ENCODE measurements at places on chromosomes 2 and 18.

- DNase-seq = no peak
Observed at GRCh38 chr18:22921772-22922171, 11.4 kb upstream of the RBBP8 start.

DNA sequence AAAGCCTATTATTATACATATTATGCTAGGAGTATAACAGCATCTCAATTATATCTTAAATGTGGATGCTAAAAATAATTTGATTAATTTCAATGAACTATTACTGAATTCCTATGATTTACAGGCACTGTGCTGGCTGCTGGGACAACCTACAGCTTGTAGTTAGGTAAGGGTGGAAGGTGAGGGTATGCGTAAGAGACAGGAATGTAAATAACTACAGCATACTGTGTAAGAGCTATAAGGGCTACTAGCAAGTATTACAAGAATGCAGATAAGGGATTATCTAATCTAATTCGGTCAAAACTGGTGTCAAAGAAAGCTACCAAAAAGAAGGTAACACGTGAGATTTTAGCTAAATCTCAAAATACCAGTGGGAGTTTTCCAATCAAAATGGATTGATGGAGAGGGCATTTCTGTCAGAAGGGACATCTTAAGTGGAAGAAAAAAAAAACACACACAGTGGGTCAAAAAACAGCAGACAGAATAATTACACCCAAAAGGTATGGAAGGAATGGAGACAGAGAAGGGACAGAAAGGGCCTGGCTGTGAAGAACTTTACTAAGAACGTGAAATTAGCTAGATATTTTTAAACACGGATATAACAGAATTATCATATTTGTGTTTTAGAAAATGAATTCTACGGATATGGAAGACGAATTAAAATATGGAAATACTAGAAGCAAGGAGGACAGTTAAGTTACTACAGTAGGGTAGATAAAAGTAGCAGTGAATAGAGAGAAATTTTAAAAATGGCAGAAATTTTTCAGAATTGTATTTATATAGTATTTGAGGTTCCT is 47.1 kb downstream of the STRN start:
- no peak for DNase-seq

- DNase-seq = no peak
Observed at GRCh38 chr2:26588576-26588975, 52.6 kb downstream of the CIB4 start.

- DNase-seq = no peak
Observed at GRCh38 chr2:172280571-172281361, 146.6 kb upstream of the ITGA6 start.

DNA sequence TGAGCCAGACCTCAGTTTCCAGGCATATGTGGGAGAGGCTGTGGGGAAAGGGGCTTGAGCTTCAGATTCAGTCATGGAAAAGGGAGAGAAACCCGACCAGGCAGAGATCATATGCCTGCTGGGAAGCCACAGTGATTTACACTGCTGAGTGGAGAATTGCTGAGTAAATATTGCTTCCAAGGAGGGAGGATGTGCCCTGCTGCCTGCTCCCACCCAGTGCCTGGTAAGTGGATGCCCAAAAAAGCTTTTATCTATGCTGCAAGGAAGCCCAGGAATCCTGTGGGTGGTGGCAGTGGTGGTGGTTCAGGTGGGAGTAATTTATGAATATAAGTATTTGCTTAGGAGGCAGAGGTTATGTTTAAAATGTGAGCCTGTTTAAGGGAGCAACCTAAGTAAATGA is 39.5 kb downstream of the INO80C start:
- no peak for DNase-seq

GRCh38 chr2:202877699-202878098 is 6.1 kb upstream of the ICA1L start:
- no peak for DNase-seq

- DNase-seq = no peak
Observed at GRCh38 chr18:31255953-31256352, 62.0 kb upstream of the DSG1 start.

DNA sequence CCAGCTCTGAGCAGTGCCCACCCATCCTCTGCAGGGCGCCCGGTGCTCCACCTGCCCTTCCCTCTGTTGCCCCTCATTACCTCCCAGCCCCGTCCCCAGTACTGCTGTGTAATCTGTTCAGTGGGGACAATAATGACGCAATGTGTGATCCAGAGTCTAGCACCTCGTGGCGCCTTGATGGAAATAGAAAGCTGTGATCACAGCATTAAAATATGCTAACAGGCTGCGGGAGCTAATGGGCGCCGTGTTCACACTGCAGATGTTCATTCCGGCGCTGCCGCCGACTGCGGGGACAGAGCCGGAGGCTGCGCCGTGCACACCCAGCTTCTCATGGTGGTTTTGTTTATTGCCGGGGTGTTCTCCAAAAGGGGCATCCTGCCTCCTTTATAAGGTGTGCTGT is 235.2 kb downstream of the LDLRAD4 start:
- DNase-seq = no peak
